ENCODE measurements at places on chromosomes 13 and 19.

- DNase-seq: no peak
Measured at GRCh38 chr13:111526922-111527321, 206.5 kb downstream of the TEX29 start.

- DNase-seq: peak; percentile 37
Measured at GRCh38 chr19:38209671-38210457, 14.2 kb downstream of the DPF1 start.

- DNase-seq: no peak
Measured at GRCh38 chr13:26976313-26976712, 195.3 kb downstream of the USP12 start.

- peak; percentile 58 for DNase-seq
Measured at GRCh38 chr19:48735031-48735615, 5.3 kb downstream of the RASIP1 start.

- peak; percentile 71 for DNase-seq
Measured at GRCh38 chr13:19596960-19597361, 35.6 kb upstream of the TPTE2 start.

GRCh38 chr13:94416454-94417080 lies 62.9 kb downstream of the DCT start:
- peak; percentile 55 for DNase-seq

DNA sequence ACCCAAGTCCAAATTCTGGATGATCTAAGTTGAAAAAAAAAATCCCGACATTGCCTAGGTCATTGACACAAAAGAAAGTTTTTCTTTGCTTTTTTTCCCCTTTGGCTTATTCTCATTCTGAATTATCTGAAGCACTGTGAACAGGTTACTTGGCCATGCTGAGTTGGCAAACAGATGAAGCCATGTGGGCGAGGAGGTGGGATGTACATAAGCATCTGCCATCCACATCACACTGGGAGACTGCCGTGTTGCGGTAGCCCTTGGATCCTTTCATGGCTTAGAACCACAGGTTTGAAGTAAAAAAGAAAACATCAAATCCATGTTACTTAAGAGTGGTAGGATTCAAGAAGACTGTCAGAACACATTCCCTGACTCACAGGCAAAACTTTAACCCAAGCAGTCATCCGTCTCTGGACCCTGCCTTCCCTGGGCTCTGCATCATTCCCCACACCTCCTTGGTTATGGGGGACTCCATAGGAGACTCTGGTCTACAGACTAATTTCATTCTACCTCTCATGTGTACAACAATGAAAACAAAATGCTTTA lies 242.5 kb upstream of the SERP2 start:
- no peak for DNase-seq

- peak; percentile 28 for DNase-seq
Measured at GRCh38 chr13:50518781-50519201, 324.7 kb downstream of the DLEU7 start.

GRCh38 chr19:30119180-30119908 lies 177.3 kb downstream of the URI1 start:
- DNase-seq: no peak

DNA sequence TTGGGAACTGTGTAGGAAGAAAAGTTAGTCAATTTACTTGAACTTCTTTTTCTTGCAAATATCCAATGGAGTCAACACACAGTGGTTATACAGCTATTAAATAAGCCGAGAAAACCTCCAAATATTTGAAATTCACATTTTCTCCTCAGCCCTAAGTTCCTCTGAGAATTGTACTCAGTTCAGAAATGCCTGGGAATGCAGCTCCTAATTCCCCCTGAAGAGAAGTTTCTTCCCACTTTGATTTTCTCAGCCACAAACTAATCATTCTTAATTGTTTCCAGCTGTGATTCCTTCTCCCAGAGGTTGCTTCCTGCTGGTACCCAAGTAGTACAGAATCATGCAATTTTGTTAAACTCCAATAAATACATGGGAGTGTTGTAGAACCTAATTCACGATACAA lies 246.1 kb upstream of the MIR17HG start:
- DNase-seq: no peak

DNA sequence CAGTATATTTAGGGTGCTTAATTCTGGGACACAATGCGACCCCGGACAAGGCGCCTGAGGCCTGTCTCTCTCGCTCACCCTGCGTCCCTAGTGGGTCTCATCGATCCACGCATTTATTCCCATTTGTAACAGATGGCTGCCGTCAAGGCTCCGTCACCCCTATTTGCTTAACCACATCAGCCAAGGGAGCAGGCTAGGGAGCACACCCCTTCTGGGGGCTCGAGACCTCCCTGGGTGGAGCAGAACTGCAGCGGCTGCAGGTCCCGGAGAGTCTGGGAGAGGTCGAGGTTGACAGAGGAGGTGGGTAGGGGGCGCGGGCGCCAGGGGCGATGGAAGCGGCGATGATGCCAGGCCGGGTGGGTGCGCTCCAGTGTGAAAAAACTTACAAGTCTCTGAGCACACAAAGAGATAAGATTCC lies 507 bp downstream of the ALG5 start:
- DNase-seq: no peak

GRCh38 chr13:59490651-59491050 lies 673.1 kb downstream of the DIAPH3 start:
- DNase-seq: no peak

- DNase-seq: peak; percentile 88
Measured at GRCh38 chr19:17292301-17293074, 10.7 kb downstream of the ABHD8 start.

GRCh38 chr13:69028936-69029335 lies 1078.7 kb upstream of the ATXN8OS start:
- no peak for DNase-seq

DNA sequence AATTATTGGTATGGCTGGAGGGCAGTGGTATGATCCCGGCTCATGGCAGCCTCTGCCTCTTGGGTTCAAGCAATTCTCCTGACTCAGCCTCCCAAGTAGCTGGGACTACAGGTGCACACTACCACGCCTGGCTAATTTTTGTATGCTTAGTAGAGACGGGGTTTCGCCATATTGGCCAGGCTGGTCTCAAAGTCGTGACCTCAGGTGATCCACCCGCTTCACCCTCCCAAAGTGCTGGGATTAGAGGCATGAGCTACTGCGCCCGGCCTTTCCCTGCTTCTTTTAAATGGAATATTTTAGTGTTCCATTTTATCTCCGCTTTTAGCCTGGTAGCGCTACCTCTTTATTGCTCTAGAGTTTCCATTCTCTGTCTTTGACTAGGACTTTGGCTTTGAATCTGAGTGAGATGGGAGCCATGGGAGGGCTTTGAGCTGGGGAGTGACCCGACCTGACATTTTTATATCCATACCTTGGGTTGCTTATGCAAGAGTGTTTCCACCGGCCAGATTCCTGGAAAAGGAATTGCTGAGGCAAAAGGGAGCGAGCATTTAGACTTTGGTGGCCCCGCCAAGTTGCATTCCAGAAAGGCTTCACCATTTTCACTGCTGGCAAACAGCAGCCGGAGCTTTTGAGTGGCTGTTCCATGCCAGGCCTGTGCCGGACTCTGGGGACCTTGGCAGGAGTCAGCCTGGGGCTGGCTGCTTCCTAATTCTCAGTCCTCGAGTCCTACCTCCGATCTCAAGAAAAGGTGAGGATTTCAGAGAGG lies 22.9 kb downstream of the BICRA start:
- no peak for DNase-seq

- no peak for DNase-seq
Measured at GRCh38 chr19:5037936-5038335, 69.0 kb downstream of the KDM4B start.

- DNase-seq: no peak
Measured at GRCh38 chr13:88154001-88154400, 482.8 kb downstream of the SLITRK5 start.

DNA sequence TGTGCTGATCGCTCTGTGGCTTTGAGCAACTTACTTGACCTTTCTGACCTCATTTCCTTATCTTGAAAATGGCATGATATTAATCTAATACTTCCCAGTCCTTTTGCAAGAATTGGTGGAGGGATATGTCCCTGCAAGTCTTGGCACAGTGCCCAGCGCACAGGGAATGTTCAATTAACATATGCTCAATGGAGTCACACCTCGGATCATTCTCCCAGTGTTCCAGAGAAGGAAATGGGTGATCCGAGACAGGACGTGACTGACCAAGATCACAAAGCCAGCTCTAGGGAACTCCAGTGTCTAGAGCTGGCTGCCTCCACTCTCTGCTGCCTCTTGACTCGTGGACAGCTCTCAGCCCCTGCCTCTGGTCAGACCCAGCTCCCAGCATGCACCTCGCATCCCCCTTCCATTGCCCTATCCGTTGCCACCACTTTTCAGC lies 3.6 kb downstream of the CDC42EP5 start:
- no peak for DNase-seq

DNA sequence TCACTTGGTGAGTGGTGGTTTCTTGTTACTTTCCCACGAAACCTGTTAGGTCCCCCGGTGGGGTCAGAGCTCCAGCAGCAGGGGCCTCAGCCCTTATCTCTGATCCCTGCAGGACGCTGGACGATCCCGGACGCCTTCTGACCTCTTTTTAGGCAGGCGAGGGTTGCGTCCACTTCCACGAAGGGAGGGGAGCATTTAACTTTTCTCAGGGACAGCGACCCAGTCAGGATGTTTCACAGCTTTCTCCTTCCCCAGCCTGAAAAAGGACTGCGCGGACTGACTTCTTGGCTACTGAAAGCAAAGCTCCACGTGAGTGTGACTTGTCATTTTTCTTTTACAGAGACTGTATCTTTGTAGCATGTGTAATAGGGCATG lies 692 bp downstream of the ZNF234 start:
- DNase-seq: peak; percentile 37

DNA sequence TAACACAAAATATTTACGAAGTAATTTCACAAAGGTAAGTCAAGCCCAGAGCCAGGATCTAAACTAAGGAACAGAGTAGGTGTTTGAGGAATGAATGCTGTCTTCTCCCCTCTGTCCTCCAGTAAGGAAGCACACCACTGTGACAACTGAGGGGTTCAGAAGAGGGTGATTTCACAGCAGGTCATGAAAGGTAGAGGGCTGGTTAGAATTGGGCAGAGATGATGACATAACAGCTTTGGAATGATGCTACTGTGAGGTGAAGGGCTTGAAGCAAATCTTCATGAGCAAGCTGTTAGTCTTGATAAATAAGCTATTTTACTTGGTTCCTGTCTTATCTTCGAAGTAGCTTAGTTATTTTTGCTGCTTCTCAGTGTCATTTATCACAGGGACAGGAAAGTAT lies 498.6 kb downstream of the FGF9 start:
- DNase-seq: no peak

DNA sequence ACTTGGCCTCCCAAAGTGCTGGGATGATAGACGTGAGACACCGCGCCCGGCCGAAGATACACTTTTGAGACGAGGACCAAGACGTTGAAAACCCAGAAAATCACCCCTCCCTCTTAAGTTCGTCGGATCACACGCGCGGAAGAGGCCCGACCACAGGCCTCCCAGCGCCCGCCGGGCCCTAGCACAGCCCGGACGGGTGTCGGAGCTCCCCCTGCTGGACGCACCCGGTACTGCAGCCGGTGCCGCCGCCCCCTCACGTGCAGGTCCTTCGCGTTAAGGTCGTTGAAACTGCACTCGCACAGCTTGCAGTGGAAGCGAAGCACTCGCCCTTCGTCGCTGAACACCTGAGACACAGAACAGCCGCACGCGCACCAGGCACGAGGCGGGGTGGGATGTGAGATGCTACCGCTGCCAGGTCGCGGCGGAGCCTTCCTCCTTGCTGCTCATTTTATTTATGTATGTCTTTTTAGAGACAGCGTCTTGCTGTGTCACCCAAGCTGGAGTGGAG lies 35.7 kb upstream of the MATK start:
- peak; percentile 24 for DNase-seq

- no peak for DNase-seq
Measured at GRCh38 chr13:104436555-104436954, 1370.3 kb upstream of the SLC10A2 start.

- DNase-seq: peak; percentile 3
Measured at GRCh38 chr13:58907347-58907746, 1256.4 kb downstream of the DIAPH3 start.

DNA sequence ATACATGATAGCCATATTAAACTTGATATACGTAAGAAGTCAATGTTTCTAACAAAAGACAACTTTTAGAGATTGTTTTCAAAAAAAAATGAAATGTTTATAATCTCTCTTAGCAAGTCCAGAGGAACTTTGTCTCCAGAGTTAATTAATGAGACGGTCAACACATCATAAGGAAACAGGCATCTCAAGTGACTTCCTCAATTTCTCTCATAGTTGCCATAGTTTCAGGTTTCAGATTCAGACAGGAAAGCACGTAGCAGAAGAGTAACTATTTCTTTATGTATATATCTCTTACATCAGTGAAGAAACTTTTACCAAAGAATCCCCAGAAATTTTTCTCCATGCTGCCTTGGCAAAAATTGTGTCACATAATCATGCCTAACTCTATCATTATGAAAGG lies 159.6 kb upstream of the ATXN8OS start:
- no peak for DNase-seq

DNA sequence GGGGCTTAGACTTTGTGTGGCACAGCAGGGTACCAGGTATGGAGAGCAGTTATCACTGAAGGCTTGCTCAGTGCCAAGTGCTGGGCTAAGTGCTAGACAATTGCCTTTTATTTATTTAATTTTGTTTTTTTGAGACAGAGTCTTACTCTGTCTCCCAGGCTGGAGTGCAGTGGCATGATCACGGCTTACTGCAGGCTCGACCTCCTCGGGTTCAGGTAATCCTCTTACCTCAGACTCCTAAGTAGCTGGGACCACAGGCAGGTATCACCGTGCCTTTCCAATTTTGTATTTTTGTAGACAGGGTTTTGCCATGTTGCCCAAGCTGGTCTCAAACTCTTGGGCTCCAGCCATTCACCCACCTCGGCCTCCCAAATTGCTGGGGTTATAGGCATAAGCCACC lies 256.9 kb downstream of the ZNF536 start:
- DNase-seq: no peak

- DNase-seq: no peak
Measured at GRCh38 chr13:50511877-50512341, 331.6 kb downstream of the DLEU7 start.

- DNase-seq: no peak
Measured at GRCh38 chr19:23525276-23525852, 130.1 kb upstream of the ZNF91 start.

- peak; percentile 38 for DNase-seq
Measured at GRCh38 chr13:33178209-33178840, 107.2 kb downstream of the STARD13 start.

DNA sequence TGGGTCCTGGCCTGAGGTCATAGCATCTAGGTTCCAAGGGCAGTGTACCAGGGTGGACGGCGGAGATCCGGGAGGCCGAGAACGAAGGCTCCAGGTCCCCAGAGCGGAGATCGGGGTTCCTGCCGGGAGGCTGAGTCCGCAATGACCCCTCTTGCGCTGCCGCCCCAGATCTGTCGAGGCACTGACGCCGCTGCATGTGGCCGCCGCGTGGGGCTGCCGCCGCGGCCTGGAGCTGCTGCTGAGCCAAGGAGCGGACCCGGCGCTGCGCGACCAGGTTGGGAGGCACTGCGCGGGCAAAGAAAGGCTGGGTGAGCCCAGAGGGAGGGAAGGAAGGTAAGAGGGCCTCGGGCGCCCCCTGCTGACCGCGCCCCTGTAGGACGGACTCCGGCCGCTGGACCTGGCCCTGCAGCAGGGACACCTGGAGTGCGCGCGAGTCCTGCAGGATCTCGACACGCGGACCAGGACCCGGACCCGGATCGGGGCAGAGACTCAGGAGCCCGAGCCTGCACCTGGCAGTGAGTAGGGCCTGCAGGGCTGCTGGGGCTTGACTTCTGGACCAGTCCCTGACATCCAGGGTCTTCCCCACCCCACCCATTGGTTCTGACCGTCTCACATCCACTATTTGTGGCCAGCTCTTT lies 906 bp downstream of the ANKLE1 start:
- peak; percentile 65 for DNase-seq

Measured in iris pigment epithelial cell (primary cell).